ENCODE measurements at places on chromosomes 5 and 9.

- DNase-seq, result no peak
These were observed 227.8 kb upstream of the SLC24A2 start for GRCh38 chr9:20016611-20017010.

DNA sequence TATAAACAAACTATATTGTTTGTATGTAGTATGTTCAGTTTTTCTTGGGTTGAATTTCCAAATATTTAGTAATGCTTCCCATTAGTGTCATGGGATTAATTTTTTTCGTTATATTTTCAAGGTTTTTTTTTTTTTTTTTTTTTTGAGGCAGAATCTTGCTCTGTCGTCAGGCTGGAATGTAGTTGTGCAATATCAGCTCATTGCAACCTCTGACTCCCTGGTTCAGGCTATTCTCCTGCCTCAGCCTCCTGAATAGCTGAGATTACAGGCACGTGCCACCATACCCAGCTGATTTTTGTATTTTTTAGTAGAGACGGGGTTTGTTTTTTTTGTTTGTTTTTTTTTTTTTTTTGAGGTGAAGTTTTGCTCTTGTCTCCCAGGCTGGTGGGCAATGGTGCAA is 10.6 kb downstream of the DDX46 start:
- DNase-seq, result no peak

DNA sequence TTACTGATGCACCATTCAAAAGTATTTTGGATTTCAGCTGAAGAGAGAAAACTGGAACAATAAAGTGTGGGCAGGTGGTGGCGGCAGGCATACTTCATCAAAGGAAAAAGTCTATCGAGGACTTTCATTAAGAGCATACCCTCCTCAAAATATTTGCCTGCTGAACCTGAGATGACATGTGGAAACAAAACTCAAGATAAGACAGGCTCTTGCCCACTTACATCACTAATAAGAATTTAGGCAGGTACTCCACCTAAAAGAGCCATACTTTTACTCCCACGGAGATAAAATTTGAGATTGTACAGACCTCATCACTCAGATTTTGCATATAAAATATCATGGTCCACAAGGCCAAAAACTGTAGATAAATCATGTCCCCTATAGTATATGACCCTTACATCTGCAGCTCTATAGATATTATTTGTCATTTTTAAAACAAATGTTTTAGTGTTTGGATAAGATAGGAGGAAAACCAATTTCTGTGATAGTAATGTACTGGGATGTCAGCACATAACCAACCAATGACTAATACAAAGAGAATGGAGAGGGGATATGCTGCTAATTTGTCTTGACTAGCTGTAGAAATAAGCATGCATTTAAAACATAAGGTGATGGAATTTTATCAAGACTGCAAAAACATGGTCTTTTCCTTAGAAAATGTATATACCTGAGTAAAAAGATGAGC is 730.6 kb upstream of the ZNF608 start:
- DNase-seq, result no peak

DNA sequence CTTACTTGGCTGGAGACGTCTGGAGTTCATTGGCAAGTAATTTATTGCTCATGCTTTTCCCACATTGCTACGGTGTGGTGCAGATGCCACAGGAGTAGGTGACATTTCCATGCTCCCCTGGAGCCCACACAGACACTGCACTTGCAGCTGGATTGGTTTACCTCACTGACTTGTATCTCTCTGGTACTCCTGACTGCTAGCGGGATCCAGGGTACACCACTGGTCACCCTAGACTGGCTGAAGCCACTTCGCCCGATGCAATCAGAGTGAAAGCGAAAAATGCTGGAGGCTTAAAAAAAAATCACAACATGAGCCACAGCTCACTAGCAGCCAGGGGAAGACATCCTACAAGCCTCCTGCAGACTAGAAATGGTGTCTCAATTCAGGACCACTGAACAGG is 32.6 kb upstream of the SLIT3 start:
- DNase-seq, result no peak

DNA sequence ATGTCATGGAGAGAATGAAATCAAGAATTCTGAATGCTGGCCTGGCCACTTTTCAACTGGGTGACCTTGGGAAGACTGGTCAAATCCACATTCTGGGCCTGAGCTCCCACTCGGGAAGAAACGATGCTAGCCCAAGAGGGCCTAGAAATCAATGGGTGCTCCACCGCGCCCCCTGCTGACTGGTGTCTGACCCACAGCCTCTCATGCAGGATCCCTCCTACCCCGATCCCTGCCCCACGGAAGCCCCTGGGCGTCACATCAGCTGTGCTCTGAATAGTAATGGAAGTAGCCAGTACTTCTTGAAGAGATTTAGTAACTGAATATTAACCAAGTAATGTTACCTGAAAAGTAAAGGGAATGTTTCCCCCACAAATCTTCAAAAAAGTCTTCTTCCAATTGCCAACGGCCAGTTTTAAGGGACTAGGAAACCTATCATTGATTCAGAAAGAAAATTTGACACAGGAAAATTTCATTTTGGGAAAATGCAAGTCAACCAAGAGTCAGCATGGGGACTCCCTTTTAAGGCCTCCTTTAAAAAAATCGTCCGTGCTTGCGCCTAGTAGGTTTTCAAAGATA is 43.9 kb downstream of the CRB2 start:
- DNase-seq, result no peak

DNA sequence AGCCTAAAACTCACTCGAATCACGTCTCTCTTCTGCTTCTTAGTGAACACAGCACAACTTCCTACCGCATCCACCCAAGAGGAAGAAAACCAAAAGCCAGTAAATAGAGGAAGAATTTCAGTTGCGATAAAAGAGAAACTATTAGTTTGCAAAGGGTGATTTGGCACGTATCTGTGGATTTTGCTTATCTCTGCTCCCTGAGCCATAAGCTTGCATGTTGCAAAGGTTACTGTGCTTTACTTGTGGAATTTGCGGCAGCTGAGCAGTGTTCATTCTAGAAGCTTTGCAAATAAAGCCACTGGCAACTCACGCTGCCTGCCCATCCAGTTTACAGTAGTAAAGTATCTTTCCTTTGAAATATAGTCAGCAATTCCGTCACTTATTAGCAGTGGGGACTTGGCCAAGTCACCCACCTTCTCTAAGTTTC is 149.0 kb upstream of the PCA3 start:
- DNase-seq, result peak; percentile 69

DNA sequence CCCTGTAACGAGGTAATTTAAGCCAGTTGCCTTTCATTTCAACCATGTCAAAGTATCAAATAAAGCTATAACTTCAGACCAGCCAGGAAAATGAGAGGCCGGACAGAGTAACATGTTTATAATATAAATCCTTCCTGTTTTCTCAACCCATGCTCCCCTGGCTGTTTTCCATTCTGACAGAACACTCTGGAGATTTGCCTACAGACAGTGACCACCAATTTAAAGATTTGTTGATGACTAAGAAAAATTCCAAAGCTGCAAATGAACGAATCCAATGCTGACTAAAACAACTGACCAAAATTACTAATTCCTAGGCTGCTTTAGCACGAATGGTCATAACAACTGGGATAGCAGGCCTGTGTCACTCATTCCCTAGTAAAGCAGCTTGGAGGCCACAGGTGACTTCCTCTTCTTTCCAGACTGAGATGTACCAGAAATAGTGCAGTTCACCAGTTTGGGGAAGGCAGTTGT is 141.4 kb downstream of the AOPEP start:
- DNase-seq, result no peak

DNA sequence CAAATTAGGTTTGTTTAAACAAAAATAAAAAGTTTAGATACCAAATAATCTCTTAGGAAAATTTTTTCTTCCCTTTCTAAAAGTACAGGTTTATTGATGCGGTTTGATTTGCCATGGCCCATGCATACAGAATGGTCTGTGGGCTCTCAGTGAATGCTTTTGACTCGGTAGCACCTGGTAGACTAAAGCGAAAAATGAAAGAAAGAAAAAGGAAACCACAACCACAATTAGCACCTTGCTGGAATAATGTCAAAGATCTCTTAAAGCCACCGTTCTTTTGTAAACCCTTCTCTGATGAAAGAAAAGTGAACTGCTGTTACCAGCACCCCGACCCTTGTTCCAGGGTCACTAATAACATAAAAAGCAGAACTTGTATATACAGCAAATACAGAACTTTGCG is 157.9 kb downstream of the NFIB start:
- no peak for DNase-seq

- no peak for DNase-seq
These were observed 357.4 kb downstream of the NDUFS4 start for GRCh38 chr5:53917826-53918225.

DNA sequence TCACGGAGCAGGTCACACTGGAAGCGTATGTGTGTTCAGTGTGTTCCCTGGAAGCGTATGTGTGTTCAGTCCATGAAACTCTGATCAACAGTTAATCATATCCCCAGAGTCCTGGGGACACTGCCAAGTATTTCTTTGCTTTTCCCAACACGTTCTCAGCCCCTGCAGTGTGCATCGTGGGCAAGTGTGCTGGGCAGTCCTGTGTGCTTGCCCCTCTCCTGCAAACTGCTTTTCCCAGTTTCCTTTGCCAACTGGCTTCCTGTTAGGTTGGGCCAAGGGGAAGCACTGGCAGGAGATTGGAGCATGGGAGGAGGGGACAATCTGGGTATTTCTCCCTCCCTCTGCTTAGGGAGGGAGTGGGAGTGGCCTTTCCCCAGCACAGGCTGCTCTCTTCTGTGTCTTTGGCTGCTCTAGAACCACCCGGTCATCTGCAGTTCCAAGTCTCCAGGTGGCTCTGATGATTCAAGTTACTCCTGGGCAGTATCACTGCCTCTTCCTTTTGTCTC is 36.8 kb upstream of the NEK6 start:
- DNase-seq, result no peak

DNA sequence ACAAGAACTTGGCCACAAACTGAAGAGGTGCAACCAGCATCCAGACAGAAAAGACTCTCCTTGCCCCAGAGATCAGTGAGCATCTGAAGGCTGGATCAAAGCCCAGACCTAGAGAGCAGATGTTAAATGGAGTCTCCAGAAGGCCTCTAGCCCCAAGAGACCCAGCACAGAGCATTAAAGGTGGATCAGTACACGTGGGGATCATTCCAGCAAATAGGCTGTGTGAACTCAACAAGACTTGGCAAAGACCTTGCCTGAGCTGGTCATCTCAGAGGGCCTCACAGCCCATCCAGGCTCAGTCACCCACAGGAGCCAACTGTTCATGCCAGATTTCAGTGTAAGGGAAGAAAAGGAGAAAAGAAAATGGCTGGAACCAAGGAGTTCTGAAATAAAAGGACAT is 214.0 kb downstream of the ENC1 start:
- no peak for DNase-seq

DNA sequence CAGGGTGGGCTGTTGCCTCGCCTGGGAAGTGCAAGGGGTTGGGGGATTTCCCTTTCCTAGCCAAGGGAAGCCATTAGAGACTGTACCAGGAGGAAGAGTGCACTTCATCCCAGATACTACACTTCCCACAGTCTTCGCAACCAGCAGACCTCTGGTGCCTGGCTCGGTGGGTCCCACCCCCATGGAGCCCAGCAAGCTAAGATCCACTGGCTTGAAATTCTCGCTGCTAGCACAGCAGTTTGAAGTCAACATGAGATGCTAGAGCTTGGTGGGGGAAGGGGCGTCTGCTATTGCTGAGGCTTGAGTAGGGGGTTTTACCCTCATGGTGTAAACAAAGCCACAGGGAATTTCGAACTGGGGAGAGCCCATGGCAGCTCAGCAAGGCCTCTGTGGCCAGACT is 586.4 kb downstream of the HTR1A start:
- no peak for DNase-seq

DNA sequence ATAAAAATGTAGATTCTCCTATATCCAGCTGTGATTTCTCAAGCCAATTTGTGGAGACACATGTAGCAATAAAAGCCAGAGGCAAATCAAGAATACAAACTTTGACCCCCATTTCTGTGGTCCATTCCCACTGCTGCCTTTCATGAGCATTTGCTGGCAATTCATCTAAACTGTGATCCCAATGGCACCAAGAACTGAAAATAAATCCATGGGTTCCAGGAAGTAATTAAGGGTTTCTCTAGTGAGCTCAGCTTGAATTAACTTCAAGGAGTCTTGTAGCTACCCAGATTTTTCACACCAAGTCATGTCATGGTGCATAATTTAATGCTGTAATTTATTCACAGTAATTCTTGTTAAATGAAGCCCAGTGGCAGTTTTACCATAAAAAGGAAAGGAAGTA is 145.0 kb upstream of the SMC2 start:
- no peak for DNase-seq

GRCh38 chr5:172830876-172831662 is 3.0 kb upstream of the ERGIC1 start:
- peak; percentile 15 for DNase-seq

DNA sequence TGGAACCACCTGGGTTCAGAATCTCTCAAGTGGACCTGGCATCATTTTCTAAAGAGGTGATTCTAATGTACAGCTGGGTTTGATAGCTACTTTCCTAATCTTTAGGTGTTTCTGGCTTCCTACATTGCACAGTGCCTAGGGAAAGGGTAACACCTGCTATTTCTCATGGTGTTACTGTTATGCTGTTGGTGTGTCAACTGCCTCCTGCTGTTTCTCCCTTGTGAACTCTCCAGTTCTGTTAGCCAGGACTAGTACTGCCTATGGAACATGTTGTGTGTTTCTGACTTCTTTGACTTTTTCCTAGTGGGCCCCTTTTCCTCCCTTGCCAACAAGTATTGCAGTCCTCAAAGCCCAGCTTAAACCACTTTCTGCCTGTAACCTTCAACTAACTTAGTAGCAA is 5.5 kb downstream of the ARHGEF28 start:
- DNase-seq, result no peak

GRCh38 chr5:142800776-142801494 is 30.8 kb downstream of the ARHGAP26 start:
- no peak for DNase-seq

- DNase-seq, result no peak
These were observed 132.6 kb upstream of the PDE4D start for GRCh38 chr5:60026161-60026560.

DNA sequence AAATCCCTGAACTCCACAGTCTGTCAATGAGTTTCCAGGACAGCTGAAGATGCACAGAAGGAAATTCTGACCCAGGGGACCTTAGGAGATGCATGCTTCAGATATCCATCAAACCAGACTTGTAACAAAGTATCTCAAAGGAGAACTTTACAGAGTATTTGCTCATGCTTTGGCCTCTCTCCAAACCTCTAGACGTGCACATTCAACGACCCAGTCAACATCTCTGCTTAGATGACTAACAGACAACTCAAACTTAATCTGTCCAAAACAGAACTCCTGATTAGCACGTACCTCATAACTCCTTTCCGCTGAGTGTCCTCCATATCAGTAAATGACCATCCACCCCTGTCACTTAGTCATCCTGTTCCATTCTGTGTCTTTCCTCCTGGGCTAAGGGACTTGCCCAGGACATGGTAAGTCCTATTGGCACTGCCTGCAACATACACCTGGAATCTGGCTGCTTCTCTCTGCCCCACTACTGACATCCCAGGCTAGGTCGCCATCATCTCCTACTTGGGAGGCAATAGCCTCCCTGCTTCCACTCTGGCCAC is 107.4 kb downstream of the LMNB1 start:
- no peak for DNase-seq

DNA sequence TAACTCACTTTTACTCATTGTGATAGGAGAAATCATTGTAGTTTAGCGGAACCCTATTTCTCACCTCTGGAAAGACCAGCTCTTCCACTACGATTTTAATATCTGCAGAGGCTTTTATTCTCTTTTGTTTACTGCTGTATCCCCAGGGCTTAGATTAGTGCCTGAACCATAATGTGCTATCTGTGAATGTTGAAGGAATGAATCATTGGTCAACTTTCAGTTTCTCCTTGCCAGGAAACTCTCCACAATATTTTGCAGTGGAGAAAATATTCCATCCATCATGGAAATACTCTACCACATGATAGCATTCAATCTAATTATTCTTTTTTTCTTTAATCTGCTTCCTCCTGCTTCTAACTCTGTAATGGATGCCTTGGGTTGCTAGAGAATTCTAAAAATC is 263.5 kb upstream of the PTPRD start:
- no peak for DNase-seq

Measured in bone marrow (tissue), 2 donors.